ENCODE measurements at places on chromosomes 5 and 9.

DNA sequence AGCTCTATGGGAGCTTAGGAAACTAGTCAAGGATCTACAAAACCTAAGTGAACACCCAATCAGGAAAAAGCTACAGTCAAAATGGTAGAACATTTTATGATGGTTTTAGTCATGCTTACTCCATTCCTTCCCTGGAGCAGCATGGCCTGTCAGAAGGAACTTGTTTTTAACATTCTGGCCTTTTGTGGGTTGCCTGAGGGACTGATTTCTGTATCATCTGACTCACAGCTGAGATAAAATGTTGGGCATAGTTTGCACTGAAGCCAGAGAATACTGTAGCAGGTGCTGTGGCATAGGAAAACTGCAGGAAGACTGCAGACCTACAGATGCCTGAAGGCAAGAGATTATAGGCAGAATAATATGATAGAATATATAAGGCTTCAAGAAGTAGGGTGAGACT lies 719.6 kb upstream of the GRAMD2B start:
- DNase-seq = no peak

DNA sequence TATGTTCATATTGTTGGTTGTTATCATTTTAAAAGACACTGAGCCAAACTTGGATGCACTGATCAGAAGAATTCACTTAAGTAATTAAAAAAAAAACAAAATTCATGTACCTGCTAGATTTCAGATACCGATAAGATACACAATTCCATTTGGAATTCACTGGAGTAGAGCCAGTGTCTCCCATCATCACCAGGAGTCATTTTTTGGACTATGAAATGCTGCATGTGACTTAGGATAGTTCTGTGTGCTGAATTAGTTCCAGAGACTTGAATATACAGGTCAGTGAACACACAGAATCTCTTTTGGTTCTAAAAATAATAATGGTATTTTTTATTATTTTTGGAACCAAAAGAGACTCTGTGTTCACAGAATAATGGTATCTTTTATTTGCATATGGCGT lies 482.6 kb upstream of the PIK3R1 start:
- no peak for DNase-seq

DNA sequence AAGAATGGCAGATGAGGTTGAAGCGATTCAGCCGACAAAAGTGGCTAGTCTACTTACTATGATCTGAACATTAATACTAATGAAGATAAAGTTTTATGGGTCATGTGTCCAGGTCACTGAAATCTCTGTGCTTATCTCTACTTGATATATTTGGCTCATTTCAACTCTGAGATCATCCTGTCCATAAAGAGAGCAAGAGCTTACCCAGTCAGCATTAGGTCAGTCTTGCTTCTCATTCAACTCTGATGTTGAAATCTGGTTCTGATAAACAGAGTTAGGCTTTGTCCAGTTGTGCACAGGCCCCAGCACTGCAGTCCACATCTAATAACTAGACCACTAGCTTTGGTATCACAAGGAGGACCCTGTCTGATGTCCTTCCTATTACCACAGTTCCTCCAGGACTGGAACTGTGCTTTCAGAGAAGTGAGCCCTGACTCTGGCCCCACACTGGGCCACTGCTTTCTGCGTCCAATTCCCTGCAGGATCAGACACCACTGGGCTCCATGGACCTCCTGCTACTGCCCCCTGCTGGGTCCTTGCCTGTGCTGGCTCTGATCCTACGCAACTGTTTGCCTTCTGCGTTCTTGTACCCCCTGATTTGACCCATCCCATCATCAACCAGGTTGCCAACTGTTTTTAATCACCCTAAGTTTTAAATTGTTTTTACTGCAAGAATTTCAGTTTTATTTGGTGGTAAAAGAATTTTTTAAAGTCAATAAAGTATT lies 23.7 kb upstream of the FAM120A start:
- DNase-seq = no peak

DNA sequence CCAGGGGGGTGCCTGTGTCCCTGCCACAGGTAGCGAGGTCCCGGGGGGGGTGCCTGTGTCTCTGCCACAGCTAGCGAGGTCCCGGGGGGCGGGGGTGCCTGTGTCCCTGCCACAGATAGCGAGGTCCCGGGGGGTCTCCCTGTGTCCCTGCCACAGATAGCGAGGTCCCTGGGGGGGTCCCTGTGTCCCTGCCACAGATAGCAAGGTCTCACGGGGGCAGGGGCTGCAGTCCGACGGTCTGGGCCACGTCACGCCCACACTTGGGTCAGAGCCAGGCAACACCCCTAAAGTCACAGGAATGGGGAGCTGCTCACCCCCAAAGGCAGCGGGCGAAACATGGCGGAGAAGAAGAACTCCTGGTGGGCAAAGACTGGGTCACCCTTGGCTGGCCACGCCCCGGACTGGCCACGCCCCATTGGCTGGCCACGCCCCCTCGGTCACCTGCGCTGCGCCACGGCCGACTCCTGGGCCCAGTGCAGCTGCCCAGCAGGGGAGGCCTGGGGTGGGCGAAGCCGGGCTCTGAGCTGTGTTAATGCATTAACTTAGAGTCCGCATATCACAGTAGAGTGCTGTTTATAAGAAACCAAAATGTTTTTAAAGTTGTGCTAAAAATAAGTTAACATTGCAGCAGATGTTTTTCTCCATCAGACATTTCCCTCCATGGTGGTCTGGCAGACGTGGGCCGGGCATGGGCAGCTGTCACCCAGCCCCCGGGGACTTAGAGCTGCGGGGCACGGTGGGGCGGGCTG lies 7.0 kb downstream of the NOXA1 start:
- DNase-seq = no peak

- DNase-seq = no peak
Measured at GRCh38 chr5:146313027-146313426, 25.6 kb upstream of the POU4F3 start.

DNA sequence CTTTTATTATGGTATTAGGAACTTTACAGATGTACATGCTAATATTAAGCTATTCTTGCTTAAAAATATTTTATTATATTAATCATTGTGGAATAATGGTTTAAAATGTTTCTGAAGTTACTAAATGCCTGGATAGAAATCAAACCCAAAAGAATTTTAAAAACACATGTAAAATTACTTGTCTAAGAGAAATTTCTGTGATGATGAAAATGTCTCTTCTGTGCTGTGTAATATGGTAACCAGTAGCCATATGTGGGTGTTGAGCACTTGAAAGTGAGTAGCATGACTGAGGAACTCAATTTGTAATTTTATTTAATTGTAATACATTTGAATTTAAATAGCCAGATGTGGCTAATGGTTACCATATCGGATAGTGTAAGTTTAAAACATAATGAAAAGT lies 66.7 kb upstream of the HSPB3 start:
- DNase-seq = no peak

GRCh38 chr5:142717582-142718215 lies 31.8 kb upstream of the FGF1 start:
- DNase-seq = peak; percentile 67

DNA sequence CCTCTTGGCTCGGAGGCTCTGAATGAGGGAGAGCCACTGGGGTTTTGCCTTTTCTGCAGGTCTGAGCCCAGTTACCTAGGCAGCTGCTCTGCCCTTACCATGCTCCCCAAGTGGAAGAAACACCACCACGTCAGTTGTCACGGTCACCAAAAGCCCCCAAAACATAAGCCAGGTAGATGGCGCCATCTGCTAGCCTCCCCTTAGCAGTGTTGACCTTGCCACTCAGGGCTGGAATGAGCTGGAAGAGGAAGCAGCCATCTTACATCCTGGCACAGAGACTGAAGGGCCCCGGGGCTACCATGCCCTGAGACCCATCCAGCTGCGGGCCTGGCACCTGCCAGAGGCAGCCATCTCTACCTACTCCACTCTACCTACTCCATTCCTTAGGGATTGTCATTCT lies 7.4 kb downstream of the ZER1 start:
- DNase-seq = no peak

DNA sequence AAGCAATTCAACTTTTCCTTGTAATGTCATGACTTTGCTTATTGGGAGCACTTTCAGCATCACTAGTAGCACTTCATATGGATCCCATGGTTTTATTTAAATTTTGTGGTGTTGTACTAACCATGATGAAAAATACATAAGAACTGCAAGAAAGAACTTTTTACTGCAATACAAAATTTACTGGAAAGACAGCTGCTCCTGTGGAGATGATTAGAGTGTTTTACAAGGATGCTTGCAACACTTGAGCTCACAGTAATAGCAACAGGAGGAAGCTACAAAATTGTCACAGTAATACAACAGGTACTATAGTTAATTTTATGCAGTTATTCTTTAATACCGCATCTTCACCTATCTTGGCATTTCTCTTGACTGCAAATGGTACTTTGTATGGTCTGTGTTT lies 158.3 kb upstream of the TSLP start:
- no peak for DNase-seq

DNA sequence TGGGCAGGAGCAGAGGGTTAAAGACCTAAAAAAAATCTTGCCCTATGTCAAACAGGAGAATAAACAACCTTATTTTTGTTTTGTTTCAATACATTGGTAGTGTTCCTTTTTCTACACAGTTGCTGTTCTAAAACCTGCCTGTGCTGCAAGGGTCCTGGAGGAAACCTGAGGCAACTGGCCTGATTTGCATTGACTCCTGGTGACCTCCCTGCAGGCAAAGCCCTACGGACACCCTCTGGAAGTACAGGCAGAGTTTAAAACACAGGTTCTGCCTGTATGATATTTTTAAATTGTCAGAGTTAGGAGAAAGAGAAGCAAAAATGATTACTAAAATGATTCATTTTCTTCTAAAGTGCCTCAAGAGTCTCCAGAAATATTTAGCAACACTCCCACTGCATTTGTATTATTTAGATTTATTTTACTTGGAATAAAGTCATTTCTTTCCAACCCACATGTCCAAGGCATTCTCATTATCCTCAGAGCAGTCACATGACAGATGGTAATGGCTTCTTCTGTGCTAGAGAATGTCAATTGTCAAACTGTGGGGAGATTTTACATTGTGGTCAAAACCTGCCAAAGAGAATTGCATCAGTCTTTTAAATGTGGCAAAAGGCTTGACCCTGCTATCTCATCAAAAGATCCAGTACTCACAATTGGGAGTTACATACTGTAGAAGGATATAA lies 559.6 kb downstream of the CETN3 start:
- DNase-seq = no peak

DNA sequence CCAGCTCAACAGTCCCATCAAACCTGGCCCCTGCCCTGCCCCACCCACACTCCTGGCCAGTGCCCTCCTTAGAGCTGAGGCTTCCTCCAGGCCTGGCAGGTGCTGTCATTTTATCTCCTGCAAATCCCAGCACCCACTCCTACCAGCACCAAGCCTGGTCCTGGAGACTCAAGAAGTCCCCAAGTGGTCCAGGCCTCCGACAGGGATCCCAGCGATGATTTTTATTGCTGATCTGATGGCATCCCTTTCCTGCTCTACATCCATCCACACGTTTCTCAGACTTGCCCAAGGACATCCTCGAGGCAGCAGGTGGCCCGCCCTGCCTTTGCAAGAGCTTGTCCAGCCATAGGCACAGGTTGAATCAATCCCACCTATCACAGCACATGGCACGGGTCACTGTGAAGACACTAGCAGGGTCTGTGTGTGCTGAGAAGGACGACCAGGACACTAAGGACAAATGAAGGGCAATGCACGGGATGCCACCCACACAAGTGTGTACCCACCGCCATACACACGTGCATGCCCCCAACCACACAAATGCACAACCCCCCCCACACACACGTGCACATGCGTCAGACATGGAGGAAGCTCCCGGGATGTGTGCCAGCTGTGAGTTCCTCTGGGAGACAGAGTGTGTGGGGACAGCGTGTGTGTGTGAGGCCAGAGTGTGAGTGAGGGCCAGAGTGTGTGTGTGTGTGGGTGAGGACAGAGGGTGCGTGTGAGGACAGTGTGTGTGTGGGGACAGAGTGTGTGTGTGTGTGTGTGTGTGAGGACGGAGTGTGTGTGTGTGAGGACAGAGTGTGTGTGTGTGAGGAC lies 62.4 kb upstream of the UBAC1 start:
- peak; percentile 72 for DNase-seq

DNA sequence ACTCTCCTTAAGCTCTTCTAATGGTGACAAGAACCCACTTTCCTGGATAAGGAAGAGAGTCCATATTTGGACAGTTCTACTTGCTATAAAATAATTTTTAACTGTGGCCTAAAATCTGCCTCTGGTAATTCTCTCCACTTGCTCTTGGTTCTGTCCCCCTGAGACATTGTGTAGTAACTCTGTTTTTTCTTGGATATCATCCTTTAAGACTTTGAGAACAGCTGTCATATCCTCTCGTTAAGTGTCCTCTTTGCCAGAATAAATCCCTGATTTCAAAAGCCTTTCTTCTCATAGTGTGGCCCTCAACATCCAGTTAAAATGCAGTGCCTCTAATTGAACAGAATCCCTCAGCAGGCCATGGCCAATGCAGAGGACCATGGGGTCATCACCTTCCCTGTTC lies 101.5 kb downstream of the ARHGEF28 start:
- peak; percentile 13 for DNase-seq

GRCh38 chr9:131835151-131835910 lies 95.5 kb upstream of the RAPGEF1 start:
- DNase-seq = no peak

- DNase-seq = no peak
Measured at GRCh38 chr5:133806847-133807246, 161.6 kb downstream of the C5orf15 start.

GRCh38 chr5:79329453-79329852 lies 93.5 kb downstream of the JMY start:
- no peak for DNase-seq

DNA sequence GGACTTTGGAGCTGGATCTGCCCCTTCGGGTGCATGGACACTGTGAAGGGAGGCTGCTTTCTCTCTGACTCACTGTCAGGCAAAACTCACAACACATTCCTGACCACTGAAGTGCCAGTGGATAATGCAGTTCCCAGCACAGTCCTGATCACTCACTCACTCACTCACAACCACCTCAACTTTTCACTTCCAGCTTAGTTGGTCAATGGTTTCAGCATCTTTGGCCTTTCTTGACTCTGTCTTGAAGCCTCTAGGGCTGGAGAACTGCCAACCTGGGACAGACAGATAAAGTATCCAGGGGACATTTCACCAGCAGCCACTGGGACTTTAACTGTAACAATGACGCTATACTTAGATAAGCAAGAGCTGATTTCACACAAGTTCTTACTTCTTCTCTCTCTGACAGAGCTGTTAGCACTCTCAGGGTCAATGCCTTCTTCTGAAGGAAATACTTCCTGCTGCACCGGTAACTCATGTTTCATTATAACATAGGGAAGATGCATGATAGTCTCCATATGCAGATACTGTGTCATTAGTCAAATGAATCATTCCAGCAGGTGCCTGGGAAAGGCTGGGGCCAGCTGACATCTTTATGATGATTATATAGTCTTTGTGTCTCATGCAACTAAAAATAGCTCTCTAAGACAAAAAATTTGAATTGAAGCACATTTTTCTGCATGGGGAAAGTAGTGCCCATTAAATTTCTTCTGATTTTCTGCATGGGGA lies 499.0 kb downstream of the SEMA5A start:
- DNase-seq = peak; percentile 75

DNA sequence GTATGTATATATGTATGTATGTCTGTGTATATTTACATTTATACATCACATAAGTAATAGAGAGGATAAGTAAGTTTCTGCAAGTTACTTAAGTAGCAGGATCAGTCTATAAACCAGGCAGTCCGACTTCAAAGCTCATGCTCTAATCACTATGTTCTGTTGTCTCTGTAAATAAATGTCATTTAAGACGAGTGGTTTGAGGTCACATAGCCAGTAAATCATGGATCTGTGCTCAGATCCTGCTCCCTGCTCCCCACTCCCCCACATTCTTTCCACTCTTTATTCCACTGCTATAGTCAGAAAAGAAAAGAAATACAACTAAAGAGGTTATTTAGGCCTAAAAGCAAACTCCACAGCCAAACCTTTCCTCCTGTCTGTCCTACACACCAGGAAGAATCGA lies 90.4 kb downstream of the SERINC5 start:
- DNase-seq = no peak

GRCh38 chr5:154593071-154593470 lies 115.0 kb upstream of the HAND1 start:
- peak; percentile 60 for DNase-seq

Measured in fibroblast of gingiva (primary cell).